ENCODE measurements at places on chromosomes 12 and 14.

- no peak for DNase-seq
Measured at GRCh38 chr12:1803736-1804135, 16.6 kb upstream of the LRTM2 start.

DNA sequence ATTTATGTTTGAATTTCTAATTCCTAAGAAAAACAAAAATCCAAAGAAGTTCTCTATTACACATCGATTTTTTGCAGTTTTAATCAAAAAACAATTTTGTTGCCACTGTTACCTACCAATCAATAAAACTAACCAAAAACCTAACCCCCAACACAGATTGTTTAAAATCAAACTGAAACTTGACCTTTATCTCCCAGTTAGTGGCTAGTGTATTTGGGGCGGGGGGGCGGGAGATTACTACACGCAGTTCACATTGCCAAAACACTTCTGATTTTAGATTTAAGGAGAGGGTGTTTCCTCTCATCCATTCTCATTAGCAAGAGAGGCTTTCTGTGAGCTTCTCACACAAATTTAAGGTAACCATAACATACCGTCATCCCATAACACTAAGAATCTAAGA lies 6.4 kb downstream of the CDC42BPB start:
- no peak for DNase-seq

DNA sequence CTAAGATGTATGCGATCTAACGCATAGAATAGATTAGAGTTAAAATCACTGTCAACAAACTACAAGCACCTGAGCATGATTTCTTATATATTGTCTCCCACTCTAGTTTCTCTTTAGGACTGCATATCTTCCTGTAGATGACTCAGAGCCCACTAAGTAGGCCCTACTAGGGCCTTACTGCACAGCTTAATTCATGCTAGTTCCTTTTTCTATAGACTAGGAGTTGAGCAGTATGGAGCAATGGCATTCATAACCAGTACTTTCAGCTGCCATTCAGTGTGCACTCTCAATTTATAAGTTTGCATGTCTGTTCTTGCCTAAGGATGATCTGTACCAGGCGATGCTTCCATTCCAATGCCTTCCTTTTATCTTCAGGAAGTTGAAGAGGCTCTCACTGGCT lies 103.5 kb downstream of the METTL25 start:
- no peak for DNase-seq

- DNase-seq = no peak
Measured at GRCh38 chr12:90013409-90013808, 304.8 kb upstream of the ATP2B1 start.

- DNase-seq = peak; percentile 89
Measured at GRCh38 chr12:4562034-4562657, at the start of gene DYRK4. Gene DYRK4 (plus strand): TSS chr12:4562208. CDS start chr12:4562246, 38 bp downstream.

- peak; percentile 38 for DNase-seq
Measured at GRCh38 chr14:73833034-73833433, 18.6 kb upstream of the PTGR2 start.

DNA sequence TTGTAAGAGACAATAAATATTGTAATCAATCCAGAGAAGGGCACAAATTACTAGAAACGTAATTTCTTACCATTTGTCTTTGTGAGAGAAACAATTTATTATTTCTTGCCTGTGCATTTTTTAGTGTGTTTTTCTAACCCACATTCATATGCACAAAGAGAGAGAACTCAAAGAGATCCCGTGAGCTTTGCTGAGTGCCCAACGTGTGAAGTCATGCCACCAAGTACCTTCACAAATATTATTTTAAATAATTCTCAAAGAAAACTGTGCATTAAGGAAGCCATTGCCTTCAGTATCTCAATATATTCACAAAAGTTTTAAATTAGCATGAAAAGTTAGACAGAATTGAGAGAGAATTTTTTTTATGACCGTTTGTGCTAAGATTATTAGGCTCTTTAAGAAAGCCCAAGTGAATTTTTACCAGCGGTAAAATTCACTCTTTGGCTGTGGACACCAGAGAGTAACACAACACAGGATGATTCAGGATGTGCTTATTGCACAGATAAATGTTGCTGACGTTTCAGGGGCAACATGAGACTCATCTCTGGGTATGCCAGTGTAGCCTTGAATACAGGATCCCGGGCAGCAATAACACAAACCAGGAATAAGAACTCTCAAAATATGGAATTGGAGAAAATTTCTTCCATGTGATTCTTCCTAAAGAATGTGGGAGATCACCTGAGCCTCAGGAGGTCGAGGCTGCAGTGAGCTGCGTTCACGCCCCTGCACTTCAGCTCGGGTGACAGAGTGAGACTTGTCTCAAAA lies 2.9 kb downstream of the ARHGDIB start:
- no peak for DNase-seq

GRCh38 chr14:104084251-104085002 lies 1.1 kb upstream of the ASPG start:
- no peak for DNase-seq

DNA sequence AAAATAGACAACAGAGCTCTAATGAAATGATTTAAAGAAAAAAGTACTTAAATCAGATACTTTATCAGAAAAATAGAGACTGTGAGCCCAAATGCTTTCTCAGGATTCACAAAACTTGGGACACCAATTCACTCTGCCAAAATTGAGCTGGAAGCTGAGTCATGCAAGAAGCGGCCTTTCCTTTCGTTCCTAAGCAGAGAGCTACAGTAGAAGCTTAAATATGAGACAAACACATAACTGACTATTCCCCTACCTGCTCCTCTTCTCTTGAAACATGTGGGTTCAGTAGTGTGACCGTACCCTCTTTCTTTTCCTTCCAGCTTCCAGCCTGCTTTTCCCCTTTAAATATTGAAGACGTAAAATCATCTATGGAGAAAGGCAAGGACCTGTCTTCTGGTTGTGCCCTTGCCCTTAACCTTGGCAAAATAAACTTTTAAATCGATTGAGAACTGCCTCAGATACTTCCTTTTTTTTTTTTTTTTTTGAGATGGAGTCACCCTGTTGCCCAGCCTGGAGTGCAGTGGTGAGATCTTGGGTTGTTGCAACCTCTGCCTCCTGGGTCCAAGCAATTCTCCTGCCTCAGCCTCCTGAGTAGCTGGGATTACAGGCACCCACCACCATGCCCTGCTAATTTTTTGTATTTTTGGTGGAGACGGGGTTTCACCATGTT lies 4.4 kb upstream of the SDS start:
- peak; percentile 49 for DNase-seq

DNA sequence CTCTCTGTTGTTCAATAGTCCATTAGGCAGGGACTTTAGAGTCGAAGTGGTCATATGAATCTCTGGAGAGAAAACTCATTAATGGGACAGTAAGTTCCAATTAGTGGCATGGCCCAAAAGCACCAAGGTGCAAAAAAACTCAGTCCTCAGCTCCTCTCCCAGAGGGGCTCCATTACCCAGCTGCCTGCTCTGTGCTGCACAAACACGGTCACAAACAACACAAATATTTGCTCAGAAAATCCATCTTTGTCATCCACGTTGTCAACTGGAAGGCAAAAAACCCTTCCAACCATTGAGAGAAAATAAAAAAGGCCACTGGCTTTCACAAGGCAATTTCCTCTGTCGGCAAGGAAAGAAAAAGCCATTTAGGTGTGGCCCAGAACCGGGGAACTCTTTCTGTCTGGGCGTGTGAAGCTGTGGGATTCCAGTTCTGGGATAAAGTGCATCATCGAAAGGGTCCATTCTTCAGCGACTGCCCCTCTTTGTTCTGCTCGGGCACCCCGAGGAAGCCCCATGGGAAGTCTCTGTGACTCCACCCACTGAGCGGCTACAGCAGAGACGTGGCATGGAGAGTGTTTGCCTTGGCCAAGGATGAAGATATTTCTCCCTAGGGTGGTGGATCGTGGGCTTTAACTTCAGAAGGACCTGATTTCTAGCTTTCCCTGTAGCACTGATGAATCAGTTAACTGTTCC lies 137.6 kb downstream of the VRK1 start:
- DNase-seq = no peak

DNA sequence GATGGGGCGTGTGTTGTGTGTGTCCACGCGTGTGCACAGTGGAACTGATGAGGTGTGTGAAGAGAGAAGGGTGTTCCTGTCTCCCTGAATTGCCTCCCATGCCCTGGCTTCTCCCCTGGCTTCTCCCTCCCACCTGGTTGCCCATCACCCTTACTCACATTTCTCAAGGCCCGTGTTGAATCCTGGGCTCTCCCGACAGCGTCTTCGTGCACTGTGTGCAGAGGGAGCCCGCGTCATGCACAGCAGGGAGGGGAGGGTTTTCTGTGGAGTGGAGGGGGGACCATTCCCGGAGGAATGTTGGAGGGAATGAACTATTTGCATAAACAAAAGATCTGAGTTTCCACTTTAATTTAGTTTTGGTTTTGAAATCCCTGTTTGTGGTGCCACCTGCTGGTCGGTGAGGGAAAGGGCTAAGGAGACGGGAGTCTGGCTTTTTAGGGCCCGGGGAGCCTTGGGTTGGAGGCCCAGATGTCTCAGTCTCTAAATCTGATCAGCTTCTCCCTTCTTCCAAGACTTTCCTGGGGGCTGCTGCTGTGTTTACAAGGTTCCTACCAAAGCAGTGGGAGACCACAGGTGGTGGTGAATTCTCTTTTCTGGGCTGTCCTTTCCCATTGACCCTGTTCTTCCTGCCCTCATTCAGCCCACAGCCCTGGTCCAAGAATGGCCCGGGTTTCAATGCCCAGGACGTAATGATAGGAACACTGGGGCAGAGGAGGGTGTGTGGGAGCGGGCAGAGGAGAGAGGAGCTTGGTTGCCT lies at the start of gene C1R:
Gene C1R (minus strand): TSS at position 217 of the 757 bp plus-strand sequence. CDS start 57 bp downstream, at position 160.
- peak; percentile 89 for DNase-seq

DNA sequence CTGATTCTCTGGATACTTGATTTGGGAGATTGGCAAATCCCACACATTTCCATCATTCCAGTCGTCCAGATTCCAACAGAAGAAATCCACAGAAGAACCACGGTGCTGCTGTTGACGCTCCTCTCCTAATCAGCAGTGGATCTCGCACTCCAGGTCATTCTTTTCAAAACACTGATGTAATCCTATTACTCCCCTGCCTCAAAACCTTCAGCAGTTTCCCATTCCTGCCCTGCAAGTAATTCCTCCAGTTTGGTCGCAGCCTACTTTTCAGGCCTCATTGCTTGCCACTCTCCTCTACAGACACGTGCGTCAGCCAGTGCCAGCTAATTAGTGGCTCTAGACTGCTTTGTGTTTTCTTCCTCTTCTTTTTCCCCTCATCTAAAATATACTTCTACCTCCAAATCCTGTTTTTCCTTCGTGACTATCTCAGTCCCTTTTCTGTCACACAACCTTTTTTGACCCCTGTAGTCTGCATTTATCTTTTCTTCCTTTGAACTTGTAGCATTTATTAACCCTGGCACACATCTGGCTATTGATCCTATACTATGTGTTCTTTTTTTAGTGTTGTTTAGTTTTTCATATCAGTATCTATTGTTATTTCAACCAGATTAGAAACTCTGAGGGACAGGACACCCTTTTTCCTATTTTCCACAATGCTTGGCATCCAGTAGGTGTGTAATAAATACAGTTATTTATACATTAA lies 36.8 kb downstream of the PRORP start:
- no peak for DNase-seq

DNA sequence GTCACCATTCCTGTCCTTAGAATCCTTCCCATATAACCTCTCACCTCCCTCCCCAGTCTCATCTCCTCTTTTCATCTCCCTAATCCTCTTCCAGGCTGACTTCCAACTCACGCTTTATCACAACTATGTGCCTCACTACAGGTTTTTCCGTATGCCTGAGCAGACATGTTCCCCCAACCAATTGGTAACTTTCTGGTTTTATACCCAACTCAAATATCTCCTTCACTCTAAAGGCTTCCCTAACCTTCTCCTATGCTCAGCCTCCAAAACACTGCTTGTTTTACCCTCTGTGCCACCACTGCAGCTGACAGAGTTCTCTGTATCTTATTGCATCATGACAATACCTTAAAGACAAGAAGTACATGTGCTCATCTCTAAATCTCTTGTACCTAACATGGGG lies 139.7 kb downstream of the KSR2 start:
- no peak for DNase-seq

- no peak for DNase-seq
Measured at GRCh38 chr12:124240493-124240892, 54.4 kb upstream of the RFLNA start.

- peak; percentile 64 for DNase-seq
Measured at GRCh38 chr14:89304972-89305703, 111.9 kb downstream of the FOXN3 start.

GRCh38 chr14:27026097-27026496 lies 428.3 kb upstream of the NOVA1 start:
- no peak for DNase-seq

GRCh38 chr12:89991807-89992590 lies 283.4 kb upstream of the ATP2B1 start:
- no peak for DNase-seq

DNA sequence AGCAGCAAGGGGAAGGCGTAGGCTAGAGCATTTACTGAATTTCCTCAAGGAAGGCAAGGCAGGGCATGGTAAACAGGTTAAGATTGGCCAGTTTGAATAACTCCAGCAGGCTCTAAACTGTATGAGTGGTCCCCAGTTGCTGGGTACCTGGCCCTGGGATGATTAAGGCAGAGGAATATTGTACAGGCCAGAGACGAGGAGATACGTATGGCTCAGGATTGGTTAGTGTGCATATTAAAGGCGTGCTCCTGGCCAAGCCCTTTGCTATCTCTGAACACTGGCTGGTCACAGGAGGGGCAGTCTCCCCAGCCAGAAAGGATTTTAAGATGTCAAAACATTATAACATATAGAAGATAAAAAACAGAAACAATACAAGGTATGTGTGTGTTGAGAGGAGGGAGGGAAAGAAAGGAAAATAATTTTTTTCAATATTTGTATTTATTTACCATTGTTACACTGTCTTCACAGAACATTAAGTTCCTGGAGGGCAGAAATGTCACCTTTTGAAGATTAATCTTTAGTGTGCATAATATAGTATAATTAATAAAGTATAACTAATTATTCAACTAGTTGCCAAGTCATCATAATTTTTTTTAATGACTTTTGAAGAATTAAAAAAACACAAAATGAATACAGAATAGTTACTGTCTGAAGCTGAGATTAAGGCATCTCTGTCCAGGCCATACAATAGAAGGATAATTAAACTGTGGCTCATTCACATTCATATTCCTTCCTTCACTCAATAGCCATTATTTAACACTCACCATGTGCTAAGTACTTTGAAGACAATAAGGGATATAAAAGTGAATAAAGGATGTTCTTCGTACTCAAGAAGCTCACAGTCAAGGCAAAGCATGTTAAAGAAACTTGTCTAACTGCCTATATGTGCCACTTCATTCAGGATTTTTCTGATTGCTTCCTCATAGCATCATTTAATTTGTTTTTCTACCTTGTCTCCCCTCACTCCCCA lies 41.9 kb downstream of the DCP1B start:
- DNase-seq = no peak

Measured in GM03348 (cell line).